ENCODE measurements at places on chromosomes 6 and 20.

GRCh38 chr20:45890077-45890984 is 677 bp downstream of the NEURL2 start:
- no peak for DNase-seq

DNA sequence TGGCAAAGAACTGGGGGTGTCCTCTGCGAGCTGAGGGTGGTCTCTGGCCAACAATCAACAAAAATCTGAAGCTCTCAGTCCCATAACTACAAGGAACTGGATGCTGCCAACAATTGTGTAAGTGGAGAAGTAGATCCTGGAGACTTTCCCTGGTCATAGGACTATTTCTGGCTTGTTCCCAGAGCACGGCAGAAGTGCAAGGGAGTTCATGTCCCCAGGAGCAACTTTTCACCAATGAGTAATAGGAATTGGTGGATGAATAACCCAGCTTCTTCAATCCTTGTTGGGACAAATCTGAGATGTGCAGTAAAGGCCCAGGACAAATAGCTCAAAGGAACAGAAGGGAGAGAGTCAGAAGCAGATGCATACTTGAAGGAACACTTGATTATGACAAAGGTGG is 95.5 kb downstream of the QRSL1 start:
- no peak for DNase-seq

DNA sequence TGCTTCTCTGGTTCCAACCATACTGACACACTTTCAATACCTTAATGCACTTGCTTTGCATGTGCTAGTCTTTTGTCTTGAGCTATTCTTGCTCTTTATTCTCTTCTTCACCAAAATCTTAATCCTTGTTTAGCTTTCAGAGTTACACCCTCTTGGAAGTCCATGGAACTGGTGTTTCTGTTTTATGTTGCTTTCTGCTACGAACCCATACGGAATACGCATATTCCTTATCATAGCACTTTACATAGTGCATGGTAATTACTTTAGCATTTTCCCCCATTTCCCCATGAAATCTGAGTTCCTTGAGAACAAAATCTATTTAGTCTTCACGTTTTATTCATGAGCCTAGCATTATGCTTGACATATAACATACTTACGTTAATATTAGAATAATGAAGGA is 270.9 kb downstream of the NKAIN2 start:
- DNase-seq: no peak

DNA sequence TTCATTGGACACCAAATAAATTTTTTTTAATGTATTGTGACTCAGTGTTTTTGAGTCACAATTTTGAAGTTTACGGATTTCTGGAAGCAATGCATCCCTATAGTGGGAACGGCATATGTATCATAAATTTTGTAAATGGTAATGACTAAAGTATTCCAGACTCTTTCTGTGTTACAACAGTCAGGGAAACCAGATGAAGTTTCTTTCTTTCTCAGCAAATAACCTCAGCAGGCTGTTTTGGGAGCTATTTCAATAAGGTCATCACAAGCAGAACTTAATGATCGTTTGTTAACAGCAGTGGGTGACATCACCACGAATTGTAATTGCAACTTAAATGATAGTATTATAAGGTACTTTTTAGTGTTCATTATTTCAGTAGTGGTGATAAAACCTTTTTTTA is 52.0 kb downstream of the HIVEP1 start:
- DNase-seq: no peak

DNA sequence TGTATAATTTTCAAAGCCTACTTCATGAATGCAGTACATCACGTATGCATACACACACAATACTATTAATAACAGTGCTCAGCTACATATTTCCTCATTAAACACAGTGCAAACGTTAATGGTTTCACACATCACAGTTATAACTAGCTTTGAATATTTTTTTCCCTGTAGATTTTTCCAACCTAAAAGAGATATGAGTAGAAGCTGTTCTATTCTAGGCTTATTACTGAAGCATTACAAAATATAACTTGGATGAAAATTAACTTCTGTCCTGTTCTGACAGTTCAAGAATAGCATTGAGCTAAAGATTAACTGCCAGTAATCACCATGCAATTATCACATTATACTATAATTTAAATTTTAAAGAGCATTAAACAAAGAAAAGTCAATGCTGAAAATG is 6.2 kb downstream of the LMBRD1 start:
- no peak for DNase-seq

DNA sequence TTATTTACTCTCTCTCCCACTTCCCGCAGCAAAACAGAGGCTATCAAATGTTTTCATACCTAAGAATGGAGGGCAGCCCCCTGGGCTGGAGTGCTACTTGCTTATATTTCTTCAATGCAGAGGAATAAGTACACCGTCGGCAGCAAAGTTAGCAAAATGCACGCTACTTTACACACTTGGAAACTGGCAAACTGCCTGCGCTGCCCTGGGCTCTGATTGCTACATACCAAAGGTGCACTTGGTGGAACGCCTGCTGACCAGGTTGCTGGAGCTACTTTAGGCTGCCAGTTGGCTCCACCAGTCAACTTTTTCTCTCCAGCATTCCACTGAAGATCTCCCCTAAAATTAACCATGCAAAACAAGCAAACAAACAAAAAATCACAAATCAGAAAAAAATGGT is 62.4 kb downstream of the PRSS35 start:
- no peak for DNase-seq

- no peak for DNase-seq
These were observed 80.6 kb upstream of the PREP start for GRCh38 chr6:105483492-105483891.

- DNase-seq: no peak
These were observed 36.3 kb upstream of the ZFAND3 start for GRCh38 chr6:37783025-37783855.

DNA sequence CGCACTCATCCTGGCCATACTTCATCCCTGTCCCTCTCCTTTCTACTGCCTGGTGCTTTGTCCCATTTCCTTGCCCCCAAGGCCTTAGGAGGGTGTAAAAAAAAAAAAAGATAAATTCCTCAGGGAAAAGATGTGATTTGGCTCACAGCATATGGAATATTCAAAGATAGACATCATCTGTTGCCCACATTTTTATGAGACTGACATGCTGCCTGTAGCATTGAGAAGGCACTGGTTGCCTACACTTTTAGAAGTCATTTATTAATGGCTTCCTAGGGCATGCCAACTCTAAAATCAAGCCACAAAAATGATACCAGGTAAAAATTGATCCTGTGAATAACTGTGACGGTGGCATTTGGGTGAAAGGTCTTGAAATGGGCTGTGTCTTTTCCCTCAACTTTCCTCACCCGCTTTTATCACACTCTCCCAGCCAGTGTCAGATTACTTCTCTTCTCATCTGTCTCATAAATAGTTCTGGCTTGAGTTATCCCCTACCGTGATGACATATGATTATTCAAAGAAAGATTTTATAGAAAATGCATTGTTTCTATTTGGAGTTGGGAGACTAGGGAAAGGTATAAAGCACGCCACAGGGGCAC is 139.4 kb downstream of the CARMIL1 start:
- DNase-seq: no peak

GRCh38 chr6:73308712-73309534 is 45.2 kb downstream of the DPPA5 start:
- no peak for DNase-seq

DNA sequence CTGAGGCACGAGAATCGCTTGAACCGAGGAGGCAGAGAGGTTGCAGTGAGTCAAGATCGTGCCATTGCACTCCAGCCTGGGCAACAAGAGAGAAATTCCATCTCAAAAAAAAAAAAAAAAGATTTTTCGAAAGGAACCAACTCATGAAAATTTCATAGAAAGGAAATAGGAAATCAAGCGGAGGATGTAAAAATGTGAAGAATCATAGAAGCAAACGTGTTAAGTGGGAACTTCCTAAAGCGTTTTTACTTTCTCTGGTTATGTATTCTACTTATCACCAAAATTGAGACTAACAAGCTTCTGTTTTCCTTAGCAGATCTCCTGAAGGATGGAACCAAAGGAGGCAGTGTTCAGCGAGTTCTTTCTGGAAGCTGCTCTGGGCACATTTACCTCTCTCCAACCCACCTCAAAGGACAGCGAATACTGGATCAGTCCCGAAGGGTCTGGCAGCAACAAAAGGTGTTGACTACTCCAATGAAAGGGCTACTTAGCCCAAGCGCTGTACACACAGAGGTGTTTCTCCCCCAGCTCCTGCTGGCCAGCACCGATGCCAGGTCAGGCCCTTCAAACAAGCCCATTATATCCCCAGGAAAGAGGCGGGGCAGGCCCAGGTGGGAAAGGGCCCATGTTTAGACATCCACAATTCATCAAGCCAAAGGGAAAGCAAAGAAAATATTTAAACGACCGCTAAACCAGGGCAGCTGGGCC is 327.5 kb upstream of the JARID2 start:
- no peak for DNase-seq

- DNase-seq: no peak
These were observed 12.4 kb upstream of the NPBWR2 start for GRCh38 chr20:64119681-64120341.

DNA sequence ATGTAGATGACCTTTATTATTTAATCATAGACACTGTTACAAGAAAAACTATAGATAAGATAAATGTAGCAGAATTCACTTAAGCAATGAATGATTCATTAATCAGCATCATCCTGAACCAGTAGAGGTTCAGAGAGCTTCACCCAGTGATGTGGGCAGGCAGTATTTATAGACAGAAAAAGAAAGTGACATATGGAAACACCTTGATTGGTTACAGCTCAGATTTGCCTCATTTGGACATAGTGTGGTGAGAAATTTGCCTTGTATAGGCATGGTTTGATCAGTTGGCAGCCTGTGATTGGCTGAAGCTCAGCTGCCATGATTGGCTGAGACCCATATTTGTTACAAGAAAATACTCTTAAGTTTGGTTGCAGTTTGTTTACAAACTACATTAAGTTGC is 4.6 kb downstream of the C6orf58 start:
- DNase-seq: no peak

- DNase-seq: no peak
These were observed 10.2 kb downstream of the BNIP5 start for GRCh38 chr6:36326356-36326995.

DNA sequence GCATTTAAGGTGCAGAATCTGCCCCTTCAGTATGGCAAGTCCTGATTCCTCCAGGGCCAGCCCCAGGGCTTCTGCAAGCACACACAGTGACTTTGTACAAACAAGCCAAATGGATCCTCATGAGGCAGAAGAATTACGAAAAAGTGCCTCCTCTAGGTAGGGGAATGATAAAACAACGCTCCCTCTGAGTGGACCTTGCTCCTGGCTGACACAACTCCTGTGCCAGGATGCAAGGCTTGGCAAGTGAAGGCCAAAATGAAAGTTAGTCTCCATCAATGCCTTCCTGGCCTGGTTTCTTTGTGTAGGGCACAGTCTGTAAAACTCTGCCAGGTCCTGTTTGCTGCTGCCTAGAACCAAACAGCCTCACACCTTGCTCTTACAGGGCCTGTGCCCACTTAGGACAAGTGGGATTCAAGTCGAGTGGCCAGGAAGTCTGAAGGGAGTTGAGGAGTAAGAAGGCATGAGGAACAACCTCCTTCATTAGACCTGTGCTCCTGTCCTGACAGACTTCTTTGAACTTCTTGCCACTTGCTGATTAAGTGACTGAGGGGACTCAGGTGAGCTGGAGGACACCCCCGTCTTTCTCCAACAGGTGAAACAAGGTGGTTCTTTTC is 417.1 kb downstream of the CDC5L start:
- DNase-seq: no peak

DNA sequence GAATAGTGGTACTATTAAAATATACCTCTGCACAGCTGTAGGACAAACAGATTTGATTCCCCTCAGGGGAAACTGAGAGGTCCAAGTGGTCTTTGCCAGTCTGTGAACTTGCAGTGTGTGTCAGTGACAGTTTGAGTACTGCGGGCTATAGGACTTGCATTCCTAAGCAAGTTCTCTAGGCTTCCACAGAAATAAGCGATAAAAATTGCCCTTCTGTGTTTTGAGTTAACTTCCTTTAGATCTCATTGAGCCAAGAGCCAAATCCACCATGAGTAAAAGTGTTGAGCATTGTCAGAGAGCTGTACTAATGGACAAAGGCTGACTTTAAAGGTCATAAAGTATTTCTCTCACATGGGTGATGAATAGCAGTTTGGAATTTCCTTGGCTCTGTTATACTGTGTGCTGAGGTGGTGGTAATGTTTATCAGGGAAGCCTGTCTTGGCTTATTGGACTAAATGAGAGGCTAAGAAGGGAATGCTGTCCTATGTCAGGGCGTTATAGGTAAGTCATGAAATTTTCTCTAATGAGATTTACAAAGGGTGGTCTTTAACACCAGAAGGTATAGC is 122.6 kb upstream of the MAP3K7 start:
- DNase-seq: no peak

GRCh38 chr20:10718661-10719060 is 44.9 kb upstream of the JAG1 start:
- DNase-seq: no peak

DNA sequence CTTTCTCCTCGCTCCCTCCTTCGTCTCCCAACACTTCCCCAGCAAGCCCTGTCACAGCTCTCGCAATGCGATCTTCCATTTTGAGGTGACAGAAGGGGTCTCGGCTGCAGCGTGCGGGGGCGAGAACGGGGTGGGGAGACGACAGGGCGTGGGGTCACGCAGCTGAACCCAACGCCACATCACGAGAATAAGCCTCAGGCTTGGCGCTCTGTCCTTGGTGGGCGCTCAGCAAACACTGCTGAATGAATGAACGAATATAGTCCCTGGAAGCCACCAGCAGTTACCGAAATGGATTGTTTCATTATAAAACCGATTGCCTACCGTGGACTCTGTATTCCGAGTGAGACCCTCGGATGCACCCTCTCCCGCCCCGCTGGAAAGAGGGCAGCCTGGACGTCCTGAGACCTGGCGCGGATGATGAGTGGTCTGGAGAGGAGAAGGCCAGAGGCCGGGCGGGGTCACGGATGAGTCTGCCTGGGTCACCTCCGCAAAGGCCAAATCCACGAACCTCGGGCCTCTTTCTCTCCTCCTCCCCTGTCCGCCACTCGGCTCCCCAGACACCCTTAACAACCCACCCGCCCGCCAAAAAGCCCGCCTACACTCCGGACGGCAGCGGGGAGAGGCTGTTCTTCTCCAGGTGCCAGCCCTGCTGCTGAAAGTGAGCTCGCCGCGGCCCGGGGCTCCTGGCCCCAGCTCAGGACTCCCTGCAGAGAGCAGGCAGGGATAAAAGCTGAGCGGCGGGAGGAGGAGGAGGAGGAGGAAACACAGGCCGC is 3.7 kb downstream of the NRN1 start:
- no peak for DNase-seq

DNA sequence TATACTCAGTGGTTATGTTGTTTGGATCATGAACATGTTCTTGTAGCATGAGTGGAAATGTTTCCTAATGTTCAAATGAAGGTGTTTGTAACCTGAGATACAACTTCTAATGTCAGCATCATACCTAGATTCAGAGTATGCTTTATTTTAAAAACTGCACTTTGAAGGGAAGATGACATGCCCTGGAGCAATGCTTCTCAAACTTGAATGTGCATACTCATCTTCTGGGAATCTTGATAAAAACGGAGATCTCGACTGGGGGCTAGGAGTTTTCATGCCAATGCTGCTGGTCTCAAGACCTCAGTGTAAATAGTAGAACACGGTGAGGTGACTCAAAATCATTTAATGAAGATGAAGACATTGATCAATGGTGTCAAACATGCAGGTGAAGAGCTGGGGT is 440.0 kb upstream of the NOX3 start:
- no peak for DNase-seq
